Hepatocyte (in vitro differentiated cells): ENCODE measurements at places on chromosomes 4 and X. TPM values are rescaled to one million over a fixed set of nuclear protein-coding genes. Genes with fewer than 3 reads are reported as not detected.

The CXXC4 gene
- 9.2 and 14.9 TPM in 2 replicates for total RNA-seq

The SULT1E1 gene
- 69.8 and 72.5 TPM in 2 replicates for total RNA-seq

The ODAPH gene
- 0.48 and 0.60 TPM in 2 replicates for total RNA-seq

The CTPS2 gene
- 55.7 and 57.1 TPM in 2 replicates for total RNA-seq

DNA sequence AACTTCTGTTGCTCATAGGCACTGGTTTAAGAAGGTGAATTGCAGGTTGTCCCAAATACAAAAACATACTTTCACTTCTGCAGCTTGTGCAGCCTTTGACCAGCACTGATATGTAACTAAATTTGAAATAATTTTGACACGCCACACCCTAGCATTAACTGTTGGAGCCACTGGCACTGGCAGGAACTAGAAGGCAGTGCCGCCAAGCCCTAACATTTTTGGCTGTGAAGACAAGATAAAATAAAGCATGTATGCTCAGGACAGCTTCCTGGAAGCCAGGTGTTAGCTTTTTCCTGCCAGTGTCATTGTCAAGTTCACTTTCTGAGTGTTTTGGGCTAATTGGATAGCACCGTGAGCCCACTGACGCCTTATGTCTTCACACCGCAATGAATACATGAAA lies 65.3 kb upstream of the FBXW7 start:
- H3K27ac ChIP-seq: no peak overlapping the region
- peaks cover 9% of the 10 kb centered on the region for H3K4me1 ChIP-seq
- no peak overlapping the region for H3K4me3 ChIP-seq
- DNase-seq: no peak
- H3K27me3 ChIP-seq: no peaks in the 10 kb centered on the region
- no peaks in the 10 kb centered on the region for H3K36me3 ChIP-seq

GRCh38 chr4:88522702-88523324 lies 763 bp downstream of the PYURF start:
- H3K27me3 ChIP-seq: no peaks in the 10 kb centered on the region
- no peaks in the 10 kb centered on the region for H3K36me3 ChIP-seq
- peaks cover 15% of the 10 kb centered on the region for H3K4me1 ChIP-seq
- peak overlapping the region; percentile 95 for H3K4me3 ChIP-seq
- peak; percentile 65 for DNase-seq
- H3K27ac ChIP-seq: peak overlapping the region; percentile 96

DNA sequence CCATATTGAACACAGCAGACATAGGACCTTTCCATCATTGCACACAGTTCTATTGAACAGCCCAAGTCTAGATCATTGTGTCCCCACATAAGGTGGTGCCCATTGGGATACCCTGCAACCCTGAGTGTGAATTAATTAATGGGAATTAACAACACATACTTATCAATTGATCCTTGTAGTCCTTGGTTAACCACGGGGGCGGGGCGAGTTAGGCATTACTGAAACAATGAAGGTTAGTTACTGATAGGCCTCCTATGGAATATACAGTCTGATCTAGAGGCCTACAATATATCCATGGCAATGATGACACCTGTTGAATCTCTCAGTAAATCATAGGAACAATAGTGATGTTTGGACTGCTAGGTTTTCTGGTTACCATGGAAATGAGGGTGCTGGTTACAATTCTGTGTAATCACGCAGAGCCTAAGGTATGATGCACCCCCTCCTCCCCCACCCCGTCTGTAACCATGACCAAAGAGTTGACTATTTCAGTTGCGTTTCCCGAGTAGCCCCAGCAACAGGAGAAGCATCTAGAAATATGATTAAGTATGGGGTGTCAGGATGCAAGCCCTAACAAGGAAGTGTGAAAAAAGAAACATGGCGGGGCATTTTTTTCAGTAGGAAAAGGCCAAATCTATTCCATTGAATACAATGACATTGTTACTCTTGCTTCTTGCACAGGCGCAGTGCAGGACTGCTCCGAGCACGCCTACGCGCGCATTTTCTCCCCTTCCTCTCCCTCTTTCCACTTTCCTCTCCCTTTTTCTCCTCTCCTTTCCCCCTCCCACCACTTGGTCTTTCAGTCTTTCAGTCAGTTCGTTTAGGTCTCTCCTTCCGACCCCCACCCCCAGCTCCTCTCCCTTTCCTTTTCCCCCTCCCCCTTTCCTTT lies 677 bp upstream of the NONO start:
- H3K27me3 ChIP-seq: no peaks in the 10 kb centered on the region
- DNase-seq: peak; percentile 38
- no peaks in the 10 kb centered on the region for H3K4me1 ChIP-seq
- peak overlapping the region; percentile 86 for H3K27ac ChIP-seq
- H3K4me3 ChIP-seq: no peak overlapping the region
- no peaks in the 10 kb centered on the region for H3K36me3 ChIP-seq

GRCh38 chr4:19368800-19369199 lies 882.9 kb upstream of the SLIT2 start:
- no peaks in the 10 kb centered on the region for H3K36me3 ChIP-seq
- no peaks in the 10 kb centered on the region for H3K27me3 ChIP-seq
- no peak for DNase-seq
- no peak overlapping the region for H3K27ac ChIP-seq
- no peaks in the 10 kb centered on the region for H3K4me1 ChIP-seq

DNA sequence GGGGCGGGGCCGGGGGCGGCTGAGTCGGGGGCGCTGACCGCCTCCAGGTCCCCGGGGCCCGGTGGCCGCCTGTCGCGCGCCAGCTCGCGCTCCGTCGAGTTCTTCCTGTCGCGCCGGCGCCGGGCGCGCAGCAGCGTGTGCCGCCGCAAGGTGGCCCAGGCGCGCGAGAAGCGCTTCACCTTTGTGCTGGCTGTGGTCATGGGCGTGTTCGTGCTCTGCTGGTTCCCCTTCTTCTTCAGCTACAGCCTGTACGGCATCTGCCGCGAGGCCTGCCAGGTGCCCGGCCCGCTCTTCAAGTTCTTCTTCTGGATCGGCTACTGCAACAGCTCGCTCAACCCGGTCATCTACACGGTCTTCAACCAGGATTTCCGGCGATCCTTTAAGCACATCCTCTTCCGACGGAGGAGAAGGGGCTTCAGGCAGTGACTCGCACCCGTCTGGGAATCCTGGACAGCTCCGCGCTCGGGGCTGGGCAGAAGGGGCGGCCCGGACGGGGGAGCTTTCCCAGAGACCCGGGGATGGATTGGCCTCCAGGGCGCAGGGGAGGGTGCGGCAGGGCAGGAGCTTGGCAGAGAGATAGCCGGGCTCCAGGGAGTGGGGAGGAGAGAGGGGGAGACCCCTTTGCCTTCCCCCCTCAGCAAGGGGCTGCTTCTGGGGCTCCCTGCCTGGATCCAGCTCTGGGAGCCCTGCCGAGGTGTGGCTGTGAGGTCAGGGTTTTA lies 1.5 kb downstream of the ADRA2C start:
- no peak overlapping the region for H3K4me3 ChIP-seq
- no peaks in the 10 kb centered on the region for H3K4me1 ChIP-seq
- H3K27me3 ChIP-seq: peaks cover 49% of the 10 kb centered on the region
- H3K27ac ChIP-seq: no peak overlapping the region
- peak; percentile 60 for DNase-seq
- H3K36me3 ChIP-seq: no peaks in the 10 kb centered on the region

DNA sequence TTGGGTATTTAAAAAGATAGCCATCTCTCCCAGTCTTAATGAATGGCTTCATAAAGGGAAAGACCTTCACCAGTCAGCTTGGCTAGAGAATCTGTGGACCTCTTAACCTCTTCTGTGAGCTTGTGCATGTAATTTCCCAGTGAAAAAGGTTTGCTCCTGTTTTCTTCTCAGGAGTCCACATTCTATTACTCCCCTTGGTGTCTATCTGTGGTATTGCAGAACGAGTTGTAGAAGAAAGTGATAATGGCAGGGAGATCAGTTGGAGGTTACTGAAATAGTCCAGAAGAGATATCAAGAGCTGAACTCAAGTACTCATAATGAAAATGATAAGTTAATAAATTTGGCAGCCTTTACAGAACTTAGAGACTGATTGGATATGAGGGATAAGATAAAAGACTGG lies 16.5 kb upstream of the VAMP7 start:
- no peaks in the 10 kb centered on the region for H3K36me3 ChIP-seq
- DNase-seq: no peak
- no peaks in the 10 kb centered on the region for H3K4me1 ChIP-seq
- no peak overlapping the region for H3K27ac ChIP-seq
- no peak overlapping the region for H3K4me3 ChIP-seq

- DNase-seq: no peak
- no peaks in the 10 kb centered on the region for H3K27me3 ChIP-seq
- no peak overlapping the region for H3K4me3 ChIP-seq
- H3K27ac ChIP-seq: no peak overlapping the region
Measured at GRCh38 chr4:132417220-132417619, 731.9 kb upstream of the PCDH10 start.

DNA sequence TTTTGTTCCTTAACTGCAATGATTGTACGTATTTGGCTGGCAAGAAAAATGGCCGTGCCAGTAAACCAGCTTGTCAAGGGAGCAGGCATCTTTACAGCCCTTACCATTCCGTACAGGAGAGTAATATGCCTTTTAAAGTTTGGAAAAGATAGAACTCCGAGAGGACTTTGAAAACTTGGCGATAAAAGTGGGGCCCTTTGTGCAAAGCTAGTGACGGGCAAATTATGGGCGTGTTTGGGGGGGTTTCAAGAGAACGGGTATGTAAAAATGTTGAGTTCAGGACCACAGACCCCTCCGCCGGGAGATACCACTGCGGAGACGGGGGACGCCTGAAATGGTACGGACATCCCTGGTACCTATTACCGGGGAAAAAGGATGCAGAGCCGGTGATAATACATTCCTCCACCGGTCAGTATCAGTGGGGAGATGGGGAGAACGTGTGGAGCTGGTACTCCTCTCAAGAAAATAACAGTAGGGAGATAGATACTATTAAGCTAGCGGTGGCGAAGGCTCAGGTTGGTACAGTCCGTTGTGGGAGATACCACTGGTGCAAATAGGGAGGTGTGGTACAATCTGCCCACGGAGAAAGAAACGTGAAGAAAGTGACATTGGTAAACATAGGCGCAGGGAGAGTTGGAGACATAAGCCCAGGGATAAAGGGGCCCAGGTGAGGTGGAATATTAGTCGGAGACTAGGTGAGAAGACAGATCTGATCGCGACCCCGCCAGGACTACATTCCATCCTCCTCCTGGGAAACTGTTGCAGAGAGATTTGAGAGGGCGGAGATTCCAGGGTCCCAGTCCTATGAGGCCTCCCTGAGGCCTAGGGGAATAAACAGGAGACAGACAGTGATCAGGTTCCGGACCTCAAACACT lies 14.5 kb downstream of the SPACA5 start:
- H3K36me3 ChIP-seq: no peaks in the 10 kb centered on the region
- H3K4me3 ChIP-seq: peak overlapping the region; percentile 50
- H3K27me3 ChIP-seq: no peaks in the 10 kb centered on the region
- peak overlapping the region; percentile 99 for H3K27ac ChIP-seq
- H3K4me1 ChIP-seq: no peaks in the 10 kb centered on the region
- DNase-seq: peak; percentile 64

GRCh38 chr4:54439831-54440243 lies 210.7 kb downstream of the PDGFRA start:
- no peak overlapping the region for H3K27ac ChIP-seq
- DNase-seq: no peak
- no peaks in the 10 kb centered on the region for H3K4me1 ChIP-seq
